ENCODE measurements at places on chromosomes 2 and 18. TPM values are rescaled to one million over a fixed set of nuclear protein-coding genes. Genes with fewer than 3 reads are reported as not detected.

RNF152 gene
- total RNA-seq, result 2.6 TPM

CIDEA gene
- total RNA-seq, result 0.23 TPM

ANKRD29 gene
- total RNA-seq, result 4.9 TPM

SGPP2 gene
- 0.11 TPM for total RNA-seq

PCARE gene
- not detected for total RNA-seq

CCL20 gene
- not detected for total RNA-seq

RAX gene
- 0.57 TPM for total RNA-seq

SRD5A2 gene
- 0.05 TPM for total RNA-seq

KCMF1 gene
- 117 TPM for total RNA-seq

SP5 gene
- total RNA-seq, result 7.0 TPM

MC2R gene
- not detected for total RNA-seq

THSD7B gene
- total RNA-seq, result 3.1 TPM

KCNG3 gene
- 15.5 TPM for total RNA-seq

LGALSL gene
- total RNA-seq, result 26.5 TPM

PPP1R1C gene
- total RNA-seq, result 3.7 TPM

LYPD1 gene
- 4.7 TPM for total RNA-seq

SERPINB4 gene
- 0.53 TPM for total RNA-seq

EVX2 gene
- total RNA-seq, result not detected

WDR33 gene
- 64.7 TPM for total RNA-seq

EFEMP1 gene
- 25.7 TPM for total RNA-seq

ADCYAP1 gene
- total RNA-seq, result not detected

DYNAP gene
- total RNA-seq, result 0.46 TPM

DUSP28 gene
- total RNA-seq, result 2.3 TPM

CD8A gene
- 0.44 TPM for total RNA-seq

RAD51AP2 gene
- 0.30 TPM for total RNA-seq

IKZF2 gene
- total RNA-seq, result 4.2 TPM

TXNDC2 gene
- 0.09 TPM for total RNA-seq

CDCA7 gene
- total RNA-seq, result 66.6 TPM

LIMS2 gene
- total RNA-seq, result 2.5 TPM

ACMSD gene
- total RNA-seq, result not detected

LYPD6 gene
- 4.8 TPM for total RNA-seq

PTPRN gene
- total RNA-seq, result 5.7 TPM

PKDCC gene
- total RNA-seq, result 27.3 TPM

EPB41L3 gene
- 20.1 TPM for total RNA-seq

FSHR gene
- total RNA-seq, result not detected

SDC1 gene
- 47.3 TPM for total RNA-seq

KYNU gene
- 0.18 TPM for total RNA-seq

PLGLB2 gene
- 0.15 TPM for total RNA-seq

SPHKAP gene
- not detected for total RNA-seq

FHL2 gene
- 22.1 TPM for total RNA-seq

Data from WTC11 (cell line).